ENCODE measurements at places on chromosomes 5 and 9. TPM values are rescaled to one million over a fixed set of nuclear protein-coding genes. Genes with fewer than 3 reads are reported as not detected.

- DNase-seq = no peak
Observed at GRCh38 chr9:107087222-107087621, 195.9 kb upstream of the RAD23B start.

- no peak for DNase-seq
Observed at GRCh38 chr5:143205883-143206195, 197.6 kb downstream of the NR3C1 start.

GRCh38 chr5:128317481-128317880, 220.6 kb downstream of the FBN2 start:
- no peak for DNase-seq

GRCh38 chr5:87850843-87851242, 417.8 kb downstream of the TMEM161B start:
- no peak for DNase-seq

DNA sequence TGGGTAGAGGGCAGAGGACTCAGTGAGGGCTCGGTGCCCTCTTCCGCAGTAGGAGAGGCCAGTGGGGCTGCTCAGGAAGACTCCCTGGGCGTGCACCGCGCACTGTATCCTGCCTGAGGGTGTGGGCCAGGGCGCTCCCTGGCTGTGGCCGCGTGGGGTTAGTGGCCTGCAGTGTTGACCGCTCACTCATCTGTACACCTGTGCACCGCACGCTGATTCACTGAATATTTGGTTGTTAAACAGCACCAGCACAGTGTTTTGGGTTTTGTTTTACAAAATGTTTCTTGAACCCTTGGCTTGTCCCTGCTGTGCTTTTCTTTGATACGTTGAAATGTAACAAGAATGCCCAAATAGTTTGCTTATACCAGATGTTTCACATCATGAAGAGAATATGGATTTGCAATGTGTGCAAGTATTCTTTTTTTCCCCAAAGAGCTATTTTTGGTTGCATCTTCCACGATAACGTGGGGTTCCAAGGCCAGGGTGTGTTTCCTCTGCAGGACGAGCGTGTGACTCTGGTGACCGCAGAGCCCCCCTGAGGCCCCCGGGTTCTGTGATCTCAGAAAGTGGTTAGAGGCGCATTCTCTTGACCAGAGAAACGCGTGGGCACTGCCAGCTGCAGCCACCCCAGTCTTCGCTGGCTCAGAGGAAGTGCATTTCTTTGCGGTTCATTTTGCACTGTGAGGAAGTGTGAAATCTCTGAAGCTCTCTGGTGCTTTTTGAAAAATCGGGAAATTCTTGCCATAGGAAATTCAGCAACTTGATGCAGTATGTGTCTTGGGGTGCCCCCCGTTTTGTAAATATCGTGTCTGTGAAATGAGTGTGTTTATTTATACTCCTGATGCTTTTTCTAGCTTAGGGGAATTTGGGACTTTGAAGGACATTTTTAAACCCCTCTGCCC, 46.9 kb downstream of the AHRR start:
- no peak for DNase-seq

DNA sequence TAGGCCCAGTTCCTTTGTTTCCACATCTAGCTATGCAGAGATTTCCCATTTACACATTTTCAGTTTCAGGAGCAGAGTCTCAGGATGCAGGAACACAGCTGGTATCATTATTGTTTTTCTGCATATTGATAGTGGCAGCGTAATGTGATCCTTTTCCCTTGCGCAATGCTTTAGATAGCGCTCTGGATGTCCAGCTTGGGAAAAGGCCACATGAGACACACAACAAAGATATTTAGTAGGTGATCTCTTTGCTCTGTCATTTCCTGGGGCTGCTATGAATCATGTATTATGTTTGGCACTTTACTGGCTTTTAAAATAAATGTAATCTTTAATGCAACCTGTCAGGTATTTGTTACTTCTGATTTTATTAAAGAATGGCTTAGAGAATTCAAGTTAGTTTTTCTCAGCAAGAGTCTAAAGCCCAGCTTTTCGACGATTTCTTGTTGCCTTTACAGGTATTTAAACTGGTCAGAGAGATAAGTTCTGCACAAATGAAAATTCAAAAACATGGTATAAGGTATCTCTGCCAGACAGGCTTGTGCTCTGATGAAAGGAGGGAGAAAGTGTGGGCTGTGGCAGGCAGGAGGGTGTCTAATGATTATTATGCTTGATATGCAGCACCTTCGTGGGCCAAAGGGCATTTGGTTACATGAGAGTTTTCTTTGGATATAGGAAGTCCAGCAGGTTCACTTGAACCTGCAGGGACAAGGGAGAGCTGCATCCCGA, 42.2 kb downstream of the PTTG1 start:
- no peak for DNase-seq

FBP1 gene
- 1.7 TPM for total RNA-seq
